ENCODE measurements at places on chromosomes 12 and 14.

DNA sequence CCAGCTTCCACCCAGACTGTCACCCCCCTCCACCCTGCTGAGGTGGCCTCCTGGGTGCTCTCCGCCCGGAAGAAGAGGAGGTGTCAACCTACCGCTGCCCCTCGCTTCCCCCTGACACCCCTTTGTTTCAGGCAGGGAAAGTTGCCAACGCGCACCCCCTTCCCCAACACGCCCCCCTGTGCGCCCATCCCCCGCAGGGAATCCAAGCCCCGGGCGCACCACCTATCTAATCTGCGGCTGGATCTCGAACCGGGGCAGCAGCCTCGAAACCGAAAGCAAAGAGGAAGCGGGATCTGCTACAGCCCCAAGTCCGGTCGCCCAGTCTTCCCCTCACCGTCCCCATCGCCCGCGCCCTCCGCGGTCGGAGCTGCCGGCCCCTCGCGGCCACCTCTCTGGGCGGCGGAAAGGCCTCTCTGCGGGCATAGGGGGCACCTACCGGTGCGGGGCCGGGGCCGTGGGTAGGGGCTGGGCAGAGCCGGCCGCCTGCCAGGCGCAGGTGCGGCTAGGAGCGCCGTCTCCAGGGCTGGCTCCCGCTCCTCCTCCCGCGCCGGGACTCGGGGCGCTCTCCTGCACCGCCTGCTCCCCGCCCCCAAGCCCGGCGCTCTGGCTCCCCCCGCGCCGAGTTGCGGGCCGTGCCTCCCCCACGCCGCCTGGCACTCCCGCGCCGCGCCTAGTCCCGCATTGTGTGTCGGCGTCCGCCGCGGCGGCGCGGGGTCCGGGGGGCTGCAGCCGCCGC lies 18.3 kb upstream of the PLEKHH1 start:
- DNase-seq = no peak

- DNase-seq = no peak
Measured at GRCh38 chr12:92136965-92137721, 8.5 kb downstream of the BTG1 start.

DNA sequence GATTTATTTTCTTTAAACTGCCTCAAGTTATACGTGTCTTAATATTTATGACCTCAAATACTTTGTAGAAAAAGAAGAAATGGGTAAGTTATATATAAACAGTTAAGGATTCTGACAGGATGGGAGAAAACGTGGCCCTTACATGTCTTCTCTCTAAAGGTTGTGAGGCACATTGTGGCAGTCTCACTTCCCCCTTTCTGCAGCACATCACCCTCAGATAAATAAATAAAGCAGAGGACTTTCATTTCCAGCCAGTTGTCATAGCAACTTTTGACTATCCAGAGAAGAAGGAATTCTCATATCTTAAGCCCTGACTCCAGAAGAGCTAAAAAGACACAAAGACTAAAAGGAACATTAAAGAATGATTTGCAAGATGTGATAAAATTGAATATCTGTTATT lies 28.8 kb upstream of the CEP83 start:
- no peak for DNase-seq

DNA sequence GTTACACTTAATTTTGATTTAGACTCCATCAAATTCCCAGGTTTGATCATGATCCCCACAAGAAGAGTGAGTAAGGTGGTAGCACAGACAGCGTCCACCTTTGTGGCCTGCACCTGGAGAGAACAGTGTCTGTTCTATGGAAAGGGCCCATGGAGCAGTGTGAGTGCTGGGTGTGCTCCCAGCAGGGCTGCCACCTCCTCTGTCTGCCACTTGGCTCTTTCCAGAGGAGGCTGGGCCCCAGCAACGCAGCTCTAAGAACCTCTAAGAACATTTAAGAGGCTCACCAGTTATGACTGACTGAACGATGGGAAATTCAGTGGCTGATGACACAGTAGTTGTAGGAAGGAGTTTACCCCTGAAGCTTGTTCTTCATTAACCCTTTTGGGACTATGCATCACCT lies 17.3 kb downstream of the VDR start:
- no peak for DNase-seq

DNA sequence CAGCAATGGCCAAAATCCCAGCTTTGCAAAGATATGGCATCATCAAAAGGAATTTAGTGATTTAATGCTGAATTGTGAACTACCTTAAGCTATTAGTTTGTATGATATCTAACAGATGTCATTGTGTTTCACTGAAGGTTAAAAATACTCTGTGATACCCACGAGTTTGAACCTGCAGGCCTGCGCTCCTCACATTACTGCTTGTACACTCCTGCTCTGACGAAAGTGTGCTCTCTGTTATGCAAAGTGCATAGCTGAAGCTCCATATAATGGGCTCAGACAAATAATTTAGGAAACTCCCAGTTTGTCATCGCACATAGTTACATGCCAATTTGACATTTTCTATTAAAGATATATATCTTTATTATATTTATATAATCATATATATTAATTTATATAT lies 52.2 kb downstream of the SPPL3 start:
- no peak for DNase-seq

GRCh38 chr14:80901260-80901659 lies 40.3 kb downstream of the CEP128 start:
- no peak for DNase-seq

DNA sequence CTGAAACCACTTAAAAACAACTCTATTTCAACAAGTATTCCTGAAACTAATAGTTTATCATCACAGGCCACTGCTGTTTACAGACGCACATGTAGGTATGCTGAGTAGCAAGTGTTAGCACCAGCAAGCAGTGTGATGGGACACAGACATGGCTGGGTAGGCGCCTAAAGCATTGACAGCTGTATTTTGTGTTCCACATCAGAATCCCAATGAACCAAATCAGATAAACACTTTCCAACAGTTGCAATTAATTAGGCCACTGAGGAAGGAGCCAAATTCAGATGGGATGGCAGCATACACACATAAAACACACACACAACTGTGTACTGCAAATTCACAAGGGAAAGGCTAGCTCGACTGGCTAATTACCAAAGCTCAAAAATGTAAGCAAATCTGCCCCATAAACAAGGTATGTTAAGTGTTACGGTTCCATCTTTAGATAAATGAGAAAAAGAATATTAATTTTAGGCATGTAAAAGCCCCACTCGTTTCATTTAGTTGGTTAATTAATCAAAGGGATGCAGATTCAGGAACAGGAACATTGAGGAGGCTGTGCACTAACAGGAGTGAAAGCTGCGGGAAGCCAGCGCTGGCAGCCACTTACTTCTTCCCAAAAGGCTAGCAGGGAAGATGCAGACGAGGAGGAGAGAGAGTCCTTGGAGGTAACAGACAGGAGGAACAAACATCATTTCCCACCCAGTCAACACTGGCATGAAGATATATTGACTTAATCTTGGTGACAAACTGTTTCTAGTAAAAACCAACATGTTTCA lies 33.4 kb downstream of the AMN start:
- DNase-seq = no peak

GRCh38 chr12:75658901-75659823 lies 147.8 kb upstream of the KRR1 start:
- no peak for DNase-seq

- DNase-seq = no peak
Measured at GRCh38 chr12:108666401-108666881, 32.7 kb upstream of the SELPLG start.

DNA sequence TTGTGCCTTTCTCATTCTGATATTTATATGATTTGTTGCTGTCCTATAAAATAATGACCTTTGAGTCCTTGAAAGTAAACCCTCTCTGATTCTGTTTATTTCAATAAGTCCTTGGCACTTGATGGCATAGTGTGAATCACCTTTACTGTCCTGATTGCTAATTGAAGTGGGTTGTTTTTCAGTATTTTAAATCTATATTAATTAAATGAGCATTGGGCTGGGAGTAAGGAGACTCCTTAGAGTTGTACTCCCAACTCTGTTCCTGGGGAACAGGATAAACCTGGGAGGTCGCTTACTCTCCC lies 235.7 kb downstream of the EGLN3 start:
- DNase-seq = no peak

GRCh38 chr14:73719791-73720190 lies 5.6 kb upstream of the PNMA1 start:
- DNase-seq = no peak

DNA sequence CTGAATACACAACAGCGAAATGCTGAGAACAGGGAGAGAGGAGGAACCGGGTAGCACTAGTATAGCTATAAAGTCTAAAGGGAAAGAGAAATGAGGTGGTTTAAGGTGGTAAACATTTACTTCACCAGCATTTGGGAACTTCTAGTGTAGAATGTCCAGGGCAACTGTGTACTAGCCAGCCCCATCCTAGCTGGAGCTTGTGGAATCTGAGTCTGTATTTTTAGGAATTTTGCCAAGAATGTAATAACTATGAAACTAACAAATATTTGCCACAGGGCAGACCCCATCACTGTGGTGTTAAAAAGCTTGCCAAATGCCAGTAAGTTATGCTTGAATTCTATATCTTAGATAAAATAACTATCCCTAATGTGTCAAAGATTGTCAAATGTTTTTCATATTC lies 398.9 kb upstream of the MIS18BP1 start:
- DNase-seq = no peak

GRCh38 chr14:89589400-89590118 lies 172.5 kb upstream of the FOXN3 start:
- no peak for DNase-seq

GRCh38 chr14:30034152-30034551 lies 106.5 kb upstream of the PRKD1 start:
- DNase-seq = no peak

GRCh38 chr14:75432411-75432810 lies 4.6 kb downstream of the JDP2 start:
- DNase-seq = no peak

DNA sequence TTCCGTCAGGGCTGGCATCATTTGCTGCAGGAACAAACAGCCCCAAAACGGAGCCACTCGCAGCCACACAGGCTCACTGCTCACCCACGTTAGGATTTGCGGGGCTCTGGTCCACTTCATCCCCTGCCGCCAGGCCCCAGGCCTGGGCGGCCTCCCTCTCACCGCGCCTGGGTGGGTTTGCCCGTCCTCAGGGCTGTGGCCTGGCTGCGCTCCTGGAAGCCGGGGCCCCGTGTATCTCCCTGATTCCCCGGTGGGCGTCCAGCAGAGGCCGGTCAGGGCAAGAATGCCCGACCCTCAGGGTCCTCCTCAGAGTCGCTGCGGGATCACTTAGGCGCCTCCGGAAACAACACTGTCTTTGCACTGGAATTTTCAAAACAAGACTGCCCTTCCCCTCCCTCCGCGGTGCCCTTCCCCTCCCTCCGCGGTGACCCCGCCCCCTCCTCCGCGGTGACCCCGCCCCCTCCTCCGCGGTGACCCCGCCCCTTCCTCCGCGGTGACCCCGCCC lies 15.7 kb upstream of the FBRSL1 start:
- DNase-seq = no peak

- no peak for DNase-seq
Measured at GRCh38 chr14:84234281-84234680, 1295.7 kb upstream of the FLRT2 start.

- no peak for DNase-seq
Measured at GRCh38 chr12:131723532-131723931, 12.6 kb downstream of the SFSWAP start.

DNA sequence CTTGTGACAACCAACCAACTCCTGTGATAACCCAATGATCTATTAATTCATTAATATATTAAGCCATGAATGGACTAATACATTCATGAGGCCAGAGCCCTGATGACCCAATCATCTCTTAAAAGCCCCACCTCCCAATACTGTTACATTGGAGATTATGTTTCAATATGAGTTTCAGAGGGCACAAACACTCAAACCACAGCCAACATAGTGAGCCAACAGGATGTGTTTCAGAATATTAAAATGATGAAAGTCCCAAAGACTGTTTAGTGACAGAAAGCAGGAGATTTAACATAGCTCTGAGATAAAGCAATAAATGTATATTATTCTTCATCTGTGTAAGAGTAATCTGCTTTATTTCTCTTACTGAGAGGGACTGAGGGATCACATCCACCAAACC lies 71.7 kb downstream of the PTPRO start:
- DNase-seq = no peak

GRCh38 chr12:107133462-107133861 lies 40.1 kb upstream of the CRY1 start:
- no peak for DNase-seq

DNA sequence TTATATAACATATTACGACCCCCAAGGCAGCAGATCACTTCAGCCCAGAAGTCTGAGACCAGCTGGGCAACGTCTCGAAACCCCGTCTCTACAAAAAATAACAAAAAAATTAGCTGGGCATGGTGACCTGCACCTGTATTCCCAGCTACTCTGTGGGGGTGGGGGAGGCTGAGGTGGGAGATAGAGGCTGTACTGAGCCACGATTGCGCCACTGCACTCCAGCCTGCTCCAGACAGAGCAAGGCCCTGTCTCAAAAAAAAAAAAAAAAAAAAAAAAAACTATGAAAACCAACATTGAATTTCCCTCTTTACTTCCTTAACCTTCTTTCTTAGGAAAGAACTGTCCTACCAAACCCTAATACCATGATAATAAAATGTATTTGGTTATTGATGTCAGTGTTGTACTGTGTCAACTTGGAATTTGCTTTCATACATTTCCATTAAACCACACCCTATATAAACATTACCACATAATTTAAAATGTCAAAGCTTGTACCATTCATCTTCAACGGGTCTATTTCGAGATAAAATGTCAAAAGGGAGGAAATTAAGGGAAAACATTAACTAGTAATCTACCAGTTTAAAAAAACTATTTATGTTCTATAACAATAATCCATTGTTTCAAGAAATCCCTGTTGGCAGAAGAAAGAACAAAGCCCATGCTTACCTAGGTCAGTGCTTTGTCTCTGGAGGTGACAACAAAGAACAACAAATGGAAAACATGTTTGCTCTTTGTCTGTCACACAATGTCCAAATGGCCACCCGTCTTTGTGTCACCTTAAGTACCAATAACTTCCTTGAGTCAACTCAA lies 17.4 kb downstream of the GALNT4 start:
- DNase-seq = no peak

GRCh38 chr12:91722072-91722471 lies 423.6 kb downstream of the BTG1 start:
- DNase-seq = no peak

GRCh38 chr12:62533087-62533754 lies 66.6 kb downstream of the MON2 start:
- DNase-seq = no peak

GRCh38 chr14:55458800-55459515 lies 18.5 kb upstream of the TBPL2 start:
- DNase-seq = no peak

DNA sequence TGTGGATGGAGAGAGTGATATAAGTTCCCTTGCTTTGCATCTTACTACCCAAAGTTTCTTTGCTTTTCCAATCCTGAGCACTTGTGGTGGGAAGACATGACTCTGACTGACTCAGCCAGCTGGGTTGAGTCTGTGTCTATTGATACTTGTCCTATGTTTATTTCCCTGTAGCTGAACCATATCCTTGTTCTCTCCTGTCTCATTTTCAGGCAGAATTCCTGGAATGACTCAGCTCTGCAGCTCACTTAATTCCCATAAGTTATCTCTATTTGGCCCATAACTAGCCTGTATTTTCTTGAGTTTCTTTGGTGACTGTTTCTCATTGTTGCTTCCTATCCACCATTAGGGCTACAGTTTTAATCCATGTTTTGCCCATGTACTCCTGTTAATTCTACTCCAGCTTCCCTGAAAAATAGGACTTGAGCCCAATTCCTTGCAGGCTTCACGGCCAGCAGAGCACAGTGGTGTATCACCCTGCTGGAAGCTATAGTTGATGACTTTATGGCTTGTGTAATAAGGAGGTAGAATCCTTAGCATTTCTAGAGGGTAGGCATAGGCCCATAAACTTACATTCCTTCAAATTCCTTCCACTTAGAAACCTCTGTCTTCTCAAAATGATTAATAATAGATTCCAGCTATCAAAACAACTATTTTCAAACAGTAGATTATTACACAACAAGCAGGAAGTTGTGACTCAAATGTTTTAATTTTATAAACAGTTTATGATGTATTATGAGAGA lies 183.1 kb downstream of the TMTC3 start:
- DNase-seq = no peak
